Amniotic epithelial cell (primary cell): ENCODE measurements at places on chromosomes 4 and X.

DNA sequence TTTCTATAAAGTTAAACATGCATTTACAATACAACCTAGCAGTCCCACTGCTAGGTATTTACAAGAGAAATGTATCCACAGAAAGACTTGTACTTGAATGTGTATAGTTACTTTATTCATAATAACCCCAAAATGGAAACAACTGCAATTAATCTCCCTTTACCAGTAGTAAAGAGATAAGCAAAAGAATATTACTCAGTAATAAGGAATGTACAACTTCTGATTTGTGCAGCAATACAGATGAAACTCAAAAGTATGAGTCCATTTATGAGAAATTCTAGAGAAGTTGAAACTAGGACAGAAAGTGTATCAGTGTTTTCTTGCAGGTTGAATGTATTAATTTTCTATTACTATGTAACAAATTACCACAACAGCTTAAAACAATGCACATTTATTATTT lies 15.2 kb downstream of the USP53 start:
- DNase-seq = peak; percentile 74

DNA sequence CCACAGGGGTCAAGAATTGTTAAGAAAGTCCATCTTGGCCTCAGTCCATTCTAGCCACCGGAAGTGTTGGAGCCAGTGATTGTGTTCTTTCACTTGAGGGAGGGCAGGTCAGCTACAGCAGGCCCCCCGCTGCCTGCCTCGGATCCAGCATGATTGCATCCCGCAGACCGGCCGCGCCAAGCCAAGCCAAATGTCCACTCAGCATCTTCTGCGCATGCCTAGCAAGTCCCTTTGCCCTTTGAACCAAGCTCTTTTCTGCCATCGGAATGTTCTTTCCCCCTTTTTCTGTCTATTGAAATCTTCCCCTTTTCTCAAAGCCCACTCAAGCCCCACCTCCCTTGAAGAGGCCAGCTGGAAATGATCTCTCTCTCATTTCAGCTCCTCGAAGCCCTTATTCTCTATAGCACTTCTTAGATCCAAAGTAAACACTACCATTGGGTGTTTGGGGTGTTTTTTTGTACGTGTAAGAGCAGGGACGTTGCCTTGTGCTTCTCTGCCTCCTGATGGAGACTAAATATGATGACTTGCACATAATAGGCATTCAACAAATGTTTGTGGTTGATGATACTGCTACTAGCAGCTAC lies 147.8 kb upstream of the BCOR start:
- DNase-seq = peak; percentile 12

DNA sequence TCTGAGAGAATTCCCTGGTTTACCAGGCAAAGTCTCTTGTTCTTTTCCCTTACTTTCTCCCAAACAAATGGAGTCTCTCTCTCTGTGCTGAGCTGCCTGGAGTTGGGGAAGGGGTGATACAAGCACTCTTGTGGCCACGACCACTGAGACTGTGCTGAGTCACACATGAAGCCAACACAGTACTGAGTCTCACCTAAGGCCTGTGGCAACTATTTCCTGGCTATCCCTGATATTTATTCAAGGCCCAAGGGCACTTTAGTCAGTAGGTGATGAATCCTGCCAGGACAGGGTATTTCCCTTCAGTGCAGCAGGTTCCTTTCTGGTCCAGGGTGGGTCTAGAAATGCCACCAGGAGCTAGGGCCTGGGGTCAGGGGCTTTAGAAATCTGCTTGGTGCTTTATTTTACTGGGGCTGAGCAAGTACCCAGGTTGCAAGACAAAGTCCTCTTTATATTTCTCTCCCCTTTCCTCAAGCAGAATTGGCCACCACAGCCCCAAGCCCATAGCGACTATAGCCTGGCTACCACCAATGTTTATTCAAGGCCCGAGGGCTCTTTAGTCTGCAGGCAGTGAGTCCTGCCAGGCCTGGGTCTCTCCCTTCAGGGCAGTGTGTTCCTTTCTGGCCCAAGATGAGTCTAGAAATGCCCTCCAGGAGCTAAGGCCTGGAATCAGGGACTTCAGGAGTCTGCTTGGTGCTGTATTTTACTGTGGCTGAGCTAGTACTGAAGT lies 10.5 kb downstream of the ARL13A start:
- no peak for DNase-seq

- peak; percentile 92 for DNase-seq
Measured at GRCh38 chrX:153900831-153901752, 3.4 kb upstream of the AVPR2 start.

- no peak for DNase-seq
Measured at GRCh38 chr4:119540249-119540648, 88.4 kb downstream of the PDE5A start.

GRCh38 chr4:44985152-44985551 lies 258.8 kb upstream of the GNPDA2 start:
- no peak for DNase-seq

DNA sequence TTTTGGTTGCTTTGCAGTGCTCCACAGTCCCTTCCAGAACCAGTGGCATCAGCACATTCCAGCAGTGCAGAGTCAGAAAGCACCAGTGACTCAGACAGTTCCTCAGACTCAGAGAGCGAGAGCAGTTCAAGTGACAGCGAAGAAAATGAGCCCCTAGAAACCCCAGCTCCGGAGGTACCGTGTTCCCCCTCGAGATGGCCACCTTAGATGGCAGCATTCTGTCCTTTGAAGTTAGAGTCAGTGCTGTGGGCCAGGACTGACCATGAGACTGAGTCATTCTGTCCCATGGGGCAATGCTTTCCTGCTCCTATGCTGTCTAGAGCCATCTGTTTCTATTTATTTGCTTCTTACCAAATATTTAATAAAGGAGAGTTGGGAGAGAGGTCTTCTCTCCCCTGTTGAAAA lies 112.3 kb downstream of the KLHL8 start:
- DNase-seq = peak; percentile 67

- DNase-seq = peak; percentile 19
Measured at GRCh38 chr4:37383579-37384229, 139.2 kb downstream of the NWD2 start.

GRCh38 chrX:23263892-23264291 lies 70.8 kb upstream of the PTCHD1 start:
- DNase-seq = no peak

- no peak for DNase-seq
Measured at GRCh38 chrX:87727620-87728019, 210.0 kb downstream of the KLHL4 start.

DNA sequence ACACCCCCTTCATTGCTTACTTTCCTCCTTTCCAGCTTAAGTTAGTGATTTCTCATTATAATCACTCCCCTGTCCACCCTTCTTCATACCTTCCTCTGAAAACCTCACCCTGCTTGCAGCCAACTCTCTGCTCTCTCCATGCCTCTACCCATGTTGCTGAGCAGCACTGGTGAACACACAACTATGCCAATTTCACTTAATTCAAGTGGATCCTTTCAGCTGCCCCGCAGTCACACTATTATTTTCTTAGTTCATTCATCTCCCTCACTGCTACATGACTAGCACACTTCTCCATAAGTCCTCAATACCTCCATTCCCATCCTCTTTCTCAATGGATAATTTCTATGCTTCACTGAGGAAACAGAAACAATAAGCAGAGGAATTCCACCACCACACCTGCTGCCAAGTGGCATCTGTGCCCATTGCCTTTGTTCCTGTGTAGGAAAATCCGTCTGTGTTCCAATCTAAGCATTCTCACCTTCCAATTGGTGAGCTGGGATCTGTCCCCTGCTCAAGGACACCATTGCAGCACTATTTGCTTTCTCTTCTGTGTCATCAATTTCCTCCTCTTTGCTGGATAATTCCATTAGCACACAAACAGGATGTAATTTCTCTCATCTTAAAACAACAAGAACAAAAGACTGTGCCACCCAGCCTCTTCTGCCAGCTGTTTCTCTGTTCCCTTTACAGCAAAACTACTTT lies 25.2 kb upstream of the PRSS48 start:
- no peak for DNase-seq
